K562 (cell line): ENCODE measurements at places on chromosomes 1 and 21.

GRCh38 chr1:166136699-166137401 is 30.0 kb downstream of the FAM78B start:
- DNase-seq: no peak
- no peaks in the 10 kb centered on the region for H3K4me1 ChIP-seq
- H3K27me3 ChIP-seq: no peaks in the 10 kb centered on the region; the same call in 2 of the 3 replicates

DNA sequence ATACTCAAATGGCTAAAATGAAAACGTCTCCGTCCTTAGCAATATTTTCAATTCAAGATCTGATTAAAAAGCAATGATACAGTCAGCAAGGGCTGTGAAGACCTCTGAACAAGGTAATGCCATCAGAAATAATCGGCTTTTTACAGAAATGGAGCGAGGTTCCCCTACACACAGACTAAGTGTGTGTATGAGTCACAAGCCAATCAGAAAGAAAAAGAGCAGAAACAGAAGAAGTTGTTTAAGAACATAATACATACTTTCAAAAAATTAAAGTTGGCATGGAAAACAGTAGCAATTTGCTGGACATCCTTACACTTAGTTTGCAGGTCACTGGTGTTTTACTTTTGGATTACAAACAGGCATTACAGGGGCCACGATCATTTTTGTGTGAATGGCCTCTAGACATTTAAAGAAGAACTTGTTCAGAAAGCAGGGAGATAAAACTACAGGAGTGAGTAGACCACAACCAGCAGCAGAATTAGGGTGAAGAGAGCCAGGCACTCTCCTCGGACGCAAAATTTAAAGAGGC is 350.0 kb upstream of the RUNX1 start:
- no peak overlapping the region for H3K4me3 ChIP-seq
- H3K4me1 ChIP-seq: no peaks in the 10 kb centered on the region; the same call in 1 of the 2 replicates
- DNase-seq: no peak
- no peaks in the 10 kb centered on the region for H3K36me3 ChIP-seq

DNA sequence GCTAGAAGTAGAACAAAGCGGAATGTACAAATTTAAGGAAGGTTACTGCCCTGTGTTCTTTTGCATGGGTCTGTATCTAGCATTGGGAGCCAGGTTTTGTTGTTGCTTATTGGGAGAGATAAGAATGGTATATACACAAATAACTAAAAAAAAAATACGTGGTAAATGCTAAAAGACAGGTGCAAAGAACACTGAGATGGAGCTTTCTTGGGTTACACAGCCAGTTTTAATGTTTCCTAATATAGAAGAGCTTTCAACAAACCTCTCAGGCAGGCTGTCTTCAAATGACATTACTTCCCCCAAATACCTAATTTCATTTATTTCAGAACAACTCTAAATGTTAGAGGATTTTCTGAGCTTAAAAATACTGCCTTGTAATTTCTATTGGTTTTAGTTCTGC is 1.4 kb upstream of the MDM4 start:
- no peak for DNase-seq
- peak overlapping the region; percentile 98; the same call in 2 of the 3 replicates for H3K27ac ChIP-seq
- H3K36me3 ChIP-seq: peaks cover 25% of the 10 kb centered on the region
- peaks cover 30% of the 10 kb centered on the region for H3K4me1 ChIP-seq
- no peaks in the 10 kb centered on the region for H3K27me3 ChIP-seq

DNA sequence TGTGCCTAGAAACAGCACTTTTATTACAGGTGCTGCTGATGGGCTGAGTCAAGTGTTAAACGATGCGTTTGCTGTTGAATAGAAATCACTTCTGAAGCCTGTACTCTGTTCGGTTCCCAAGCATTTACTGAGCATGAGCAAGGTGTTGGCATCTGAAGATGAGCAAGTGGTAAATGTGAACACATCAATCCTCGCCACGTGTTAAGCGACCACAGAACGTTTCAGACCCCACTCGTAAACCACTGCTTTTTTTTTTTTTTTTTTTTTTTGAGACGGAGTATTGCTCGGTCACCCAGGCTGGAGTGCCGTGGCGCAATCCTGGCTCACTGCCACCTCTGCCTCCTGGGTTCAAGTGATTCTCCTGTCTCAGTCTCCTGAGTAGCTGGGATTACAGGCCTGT is 241.2 kb downstream of the SETD4 start:
- no peaks in the 10 kb centered on the region for H3K4me1 ChIP-seq
- H3K27me3 ChIP-seq: peaks cover 7% of the 10 kb centered on the region; the same call in 2 of the 3 replicates
- no peak overlapping the region for H3K27ac ChIP-seq

GRCh38 chr1:89761338-89761737 is 59.5 kb upstream of the LRRC8D start:
- H3K4me1 ChIP-seq: peaks cover 15% of the 10 kb centered on the region
- no peak for DNase-seq
- no peaks in the 10 kb centered on the region for H3K36me3 ChIP-seq
- H3K27ac ChIP-seq: no peak overlapping the region
- no peak overlapping the region for H3K4me3 ChIP-seq

DNA sequence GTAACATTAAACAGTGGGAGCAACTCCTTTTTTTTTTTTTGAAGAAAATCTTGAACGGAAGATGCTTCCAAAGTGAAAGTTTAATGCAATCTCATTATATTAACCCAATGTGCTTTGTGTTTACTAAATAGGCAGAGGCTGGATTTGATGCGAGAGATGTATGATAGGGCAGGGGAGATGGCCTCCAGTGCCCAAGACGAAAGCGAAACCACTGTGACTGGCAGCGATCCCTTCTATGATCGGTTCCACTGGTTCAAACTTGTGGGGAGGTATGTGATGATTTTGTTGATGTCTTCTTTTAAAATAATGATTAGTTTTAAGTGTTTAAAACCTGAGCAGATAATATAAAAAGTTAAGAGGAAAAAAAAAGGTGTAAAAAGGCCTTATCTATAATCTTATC is 74.2 kb upstream of the PGD start:
- no peak overlapping the region for H3K27ac ChIP-seq
- no peak for DNase-seq
- H3K4me3 ChIP-seq: no peak overlapping the region
- peaks cover 12% of the 10 kb centered on the region; the same call in 1 of the 3 replicates for H3K36me3 ChIP-seq
- no peaks in the 10 kb centered on the region for H3K27me3 ChIP-seq

GRCh38 chr1:109618661-109619575 is 498 bp downstream of the GNAT2 start:
- H3K27me3 ChIP-seq: no peaks in the 10 kb centered on the region
- no peaks in the 10 kb centered on the region for H3K36me3 ChIP-seq
- DNase-seq: peak; percentile 46
- H3K4me1 ChIP-seq: peaks cover 32% of the 10 kb centered on the region

DNA sequence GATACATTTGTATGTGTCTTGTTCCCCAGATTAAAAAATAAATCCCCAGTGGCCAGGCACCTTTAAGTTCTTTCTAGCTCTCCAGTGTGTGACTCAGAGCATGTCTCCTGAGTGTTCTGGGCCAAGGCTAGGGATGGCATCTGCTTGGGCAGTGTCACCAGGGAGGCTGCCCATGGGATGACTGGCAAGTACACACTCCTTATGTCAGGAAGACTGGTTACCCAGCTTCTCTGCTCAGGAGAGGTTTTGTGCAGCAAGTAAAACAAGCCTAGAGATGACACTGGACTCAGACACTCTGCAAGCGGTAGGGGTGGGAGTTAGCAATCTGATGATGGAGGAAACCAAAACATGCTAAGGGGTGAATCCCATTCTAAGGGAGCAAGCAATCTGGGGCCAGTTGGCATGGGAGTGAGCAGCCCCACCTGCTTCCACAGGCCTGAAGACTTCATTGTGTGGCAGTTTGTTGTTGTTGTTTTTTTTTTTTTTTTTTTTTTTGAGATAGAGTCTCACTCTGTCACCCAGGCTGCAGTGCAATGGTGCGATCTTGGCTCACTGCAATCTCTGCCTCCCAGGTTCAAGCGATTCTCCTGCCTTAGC is 137.1 kb downstream of the EDEM3 start:
- H3K36me3 ChIP-seq: no peaks in the 10 kb centered on the region
- DNase-seq: no peak
- no peak overlapping the region for H3K4me3 ChIP-seq
- H3K27me3 ChIP-seq: peaks cover 23% of the 10 kb centered on the region; the same call in 1 of the 3 replicates

GRCh38 chr21:15653710-15654109 is 76.1 kb upstream of the USP25 start:
- no peak for DNase-seq
- H3K36me3 ChIP-seq: no peaks in the 10 kb centered on the region
- H3K27ac ChIP-seq: no peak overlapping the region
- peaks cover 6% of the 10 kb centered on the region; the same call in 1 of the 3 replicates for H3K27me3 ChIP-seq
- no peaks in the 10 kb centered on the region for H3K4me1 ChIP-seq

DNA sequence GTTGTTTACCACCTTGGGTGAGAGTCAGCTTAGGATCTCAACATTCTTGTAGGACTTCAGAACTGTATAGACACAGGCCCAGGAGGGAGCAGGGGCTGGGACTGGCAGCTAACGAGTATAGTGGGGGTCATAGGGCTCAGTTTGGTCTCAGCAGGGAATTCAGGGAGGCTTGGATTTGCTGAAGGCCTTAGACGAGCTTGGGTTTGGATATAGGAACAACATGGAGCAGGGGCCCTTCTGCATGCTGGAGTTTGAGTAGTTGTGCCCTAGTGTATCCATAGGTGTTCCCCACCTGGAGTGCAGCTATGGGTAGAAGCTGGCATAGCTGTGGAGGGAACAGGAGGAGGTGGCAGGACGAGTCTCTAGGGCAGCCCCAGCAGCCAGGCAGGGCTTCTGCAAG is 63.4 kb upstream of the MAP1LC3C start:
- H3K27me3 ChIP-seq: no peaks in the 10 kb centered on the region; the same call in 2 of the 3 replicates
- H3K4me3 ChIP-seq: no peak overlapping the region
- no peak for DNase-seq
- no peaks in the 10 kb centered on the region for H3K4me1 ChIP-seq

- no peaks in the 10 kb centered on the region; the same call in 2 of the 3 replicates for H3K36me3 ChIP-seq
- H3K4me1 ChIP-seq: peaks cover 37% of the 10 kb centered on the region
- H3K27ac ChIP-seq: no peak overlapping the region
- DNase-seq: no peak
Observed at GRCh38 chr1:8670371-8670818, 147.0 kb downstream of the RERE start.

GRCh38 chr1:220889848-220890287 is 10.6 kb downstream of the HLX start:
- no peaks in the 10 kb centered on the region for H3K4me1 ChIP-seq
- H3K4me3 ChIP-seq: no peak overlapping the region
- no peak overlapping the region for H3K27ac ChIP-seq
